Right renal cortex interstitium (tissue), 3 donors: ENCODE measurements at places on chromosomes 6 and 20. TPM values are rescaled to one million over a fixed set of nuclear protein-coding genes. Genes with fewer than 3 reads are reported as not detected.

Gene RAET1E
- 0.59 TPM for polyA plus RNA-seq

DNA sequence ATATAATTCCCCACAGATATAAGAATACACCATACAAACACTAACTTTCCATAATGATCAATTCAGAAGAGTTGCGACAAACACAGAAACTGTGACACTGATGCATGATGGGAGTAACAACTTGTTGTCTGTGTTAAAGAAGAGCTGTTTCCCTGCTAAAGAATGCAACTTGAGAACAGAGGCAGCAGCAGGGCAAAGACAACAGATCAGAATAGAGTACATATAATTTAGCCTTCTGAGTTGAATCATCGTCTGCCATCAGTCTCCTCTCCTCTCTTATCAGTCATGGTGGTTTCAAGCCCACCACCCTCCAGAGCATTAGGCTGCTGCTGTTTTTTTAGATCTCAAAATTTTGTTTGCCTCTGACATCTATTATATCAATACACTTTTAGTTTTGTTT is 280.4 kb downstream of the UBE3D start:
- DNase-seq = no peak

GRCh38 chr6:44733126-44733525 is 345.6 kb downstream of the CDC5L start:
- DNase-seq = no peak

GRCh38 chr20:14522595-14522994 is 185.2 kb upstream of the FLRT3 start:
- DNase-seq = no peak

Gene EDN1
- polyA plus RNA-seq = 4.8 TPM

- DNase-seq = no peak
These were observed 129.2 kb downstream of the PDSS2 start for GRCh38 chr6:107330168-107330567.

GRCh38 chr6:82022614-82023129 is 224.9 kb downstream of the IBTK start:
- no peak for DNase-seq

- DNase-seq = no peak
These were observed 26.2 kb upstream of the GATA5 start for GRCh38 chr20:62501801-62502495.

DNA sequence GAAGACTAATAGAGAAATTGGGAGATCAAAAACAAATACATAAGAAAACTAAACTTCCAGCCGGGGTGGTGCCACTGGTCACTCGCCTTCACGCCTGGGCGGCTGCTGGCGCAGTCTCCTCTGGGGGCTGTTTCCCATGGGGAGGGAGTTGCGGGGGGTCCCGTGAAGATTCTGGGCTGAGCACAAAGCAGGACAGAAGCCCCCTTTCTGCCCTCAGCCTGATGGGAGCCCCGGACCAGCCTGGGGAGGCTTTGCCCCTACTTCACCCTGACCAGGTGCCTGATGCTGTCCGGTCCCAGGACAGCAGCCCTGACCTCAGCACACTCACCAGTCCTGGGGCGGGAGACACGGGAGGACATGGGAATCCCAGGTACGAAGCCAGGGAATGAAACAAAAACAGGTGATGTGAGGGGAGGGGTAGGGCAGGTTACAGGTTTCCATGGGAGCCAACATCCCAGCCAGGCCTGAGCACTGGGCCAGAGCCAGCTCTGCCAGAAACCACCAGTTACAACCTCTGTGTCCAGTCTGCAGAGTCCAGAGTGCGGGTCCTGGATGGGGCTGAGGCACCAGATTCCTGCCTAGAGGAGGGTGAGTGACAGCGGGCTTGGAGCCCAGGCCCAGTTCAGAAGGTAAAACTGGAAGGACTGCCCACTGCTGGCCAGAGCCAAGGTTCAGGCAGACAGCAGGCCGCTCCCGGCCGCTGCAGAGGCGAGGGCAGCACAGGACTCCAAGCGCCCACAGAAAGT is 326.4 kb downstream of the TAF4 start:
- no peak for DNase-seq
